ENCODE measurements at places on chromosomes 16 and 17. TPM values are rescaled to one million over a fixed set of nuclear protein-coding genes. Genes with fewer than 3 reads are reported as not detected.

DNA sequence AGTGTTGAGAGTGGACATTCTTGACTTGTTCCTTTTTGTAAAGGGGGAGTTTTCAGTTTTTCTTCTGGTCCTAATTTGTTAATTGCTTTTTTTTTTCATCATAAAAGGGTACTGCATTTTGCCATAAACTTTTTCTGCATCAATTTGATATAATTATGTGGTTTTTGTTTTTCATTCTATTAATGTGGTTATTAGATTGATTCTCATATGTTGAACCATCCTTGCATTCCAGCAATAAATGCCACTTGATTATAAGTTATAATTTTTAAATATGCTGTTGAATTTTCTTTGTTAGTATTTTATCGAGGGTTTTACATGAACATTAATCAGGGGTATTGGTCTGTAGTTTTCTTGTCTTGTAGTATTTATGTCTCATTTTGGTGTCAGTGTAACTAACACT is 87.2 kb upstream of the SMIM36 start:
- no peak for DNase-seq

DNA sequence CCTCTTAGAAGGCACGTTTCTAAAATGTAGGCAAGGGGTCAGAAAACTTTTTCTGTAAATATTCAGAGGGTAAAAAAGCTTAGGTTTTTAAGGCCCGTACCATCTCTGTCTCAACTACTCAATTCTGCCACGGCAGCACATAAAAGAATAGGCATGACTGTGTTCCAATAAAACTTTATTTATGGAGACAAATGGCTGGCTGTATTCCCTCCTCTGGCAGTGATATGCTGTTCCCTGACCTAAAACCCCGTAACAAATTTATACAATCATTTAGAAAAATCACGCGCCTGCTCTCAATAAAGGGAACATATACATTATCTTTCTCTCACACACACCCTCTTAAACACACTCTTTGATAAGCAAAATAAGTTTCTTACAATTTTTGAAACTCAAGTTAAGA is 138.7 kb downstream of the ZFHX3 start:
- no peak for DNase-seq

DNA sequence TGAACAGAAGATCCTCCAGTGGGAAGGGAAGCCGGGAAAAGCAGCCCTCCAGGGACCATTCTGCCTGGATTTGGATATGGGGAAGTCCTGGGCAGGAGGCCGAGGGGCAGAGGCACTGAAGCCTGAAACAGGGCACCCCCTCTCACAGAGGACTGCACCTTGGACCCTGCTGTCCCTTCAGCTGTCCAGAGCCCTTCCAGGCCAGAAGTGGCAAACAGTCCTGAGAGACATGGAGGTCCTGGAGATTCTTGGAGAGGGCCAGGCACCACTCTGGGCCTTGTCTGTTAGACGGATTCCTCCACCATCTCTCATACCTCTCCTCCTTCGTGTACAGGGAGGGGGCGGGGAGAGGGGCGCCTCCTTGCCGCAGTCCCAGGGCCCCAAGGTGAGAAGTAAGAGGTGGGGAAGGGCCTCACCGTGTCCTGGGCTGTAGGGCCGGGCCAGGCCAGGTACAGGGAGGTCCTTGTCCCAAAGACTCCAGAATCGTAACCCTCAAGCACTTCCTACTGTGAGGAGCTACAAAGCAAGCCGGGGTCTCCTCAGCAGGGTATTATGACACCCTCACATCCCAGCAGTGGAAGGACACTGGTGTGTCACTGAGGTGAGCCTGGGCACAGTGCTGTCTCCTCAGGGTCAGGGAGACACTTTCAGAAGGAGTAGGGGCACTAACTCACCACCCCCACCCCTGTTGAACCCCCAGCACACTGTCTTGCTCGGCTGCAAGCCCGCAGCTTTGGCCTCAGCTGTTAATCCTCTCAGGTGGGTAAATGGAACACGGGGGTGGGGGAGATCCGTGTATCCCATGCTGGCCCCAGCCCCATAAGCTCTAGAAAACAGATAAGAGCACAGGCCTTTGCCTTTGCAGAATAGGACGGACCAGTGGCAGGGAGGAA is 16.6 kb upstream of the TBX2 start:
- no peak for DNase-seq

- DNase-seq: no peak
Measured at GRCh38 chr16:30346286-30346685, 8.8 kb downstream of the CD2BP2 start.

GRCh38 chr16:30349675-30350074 is 5.4 kb downstream of the CD2BP2 start:
- no peak for DNase-seq

DNA sequence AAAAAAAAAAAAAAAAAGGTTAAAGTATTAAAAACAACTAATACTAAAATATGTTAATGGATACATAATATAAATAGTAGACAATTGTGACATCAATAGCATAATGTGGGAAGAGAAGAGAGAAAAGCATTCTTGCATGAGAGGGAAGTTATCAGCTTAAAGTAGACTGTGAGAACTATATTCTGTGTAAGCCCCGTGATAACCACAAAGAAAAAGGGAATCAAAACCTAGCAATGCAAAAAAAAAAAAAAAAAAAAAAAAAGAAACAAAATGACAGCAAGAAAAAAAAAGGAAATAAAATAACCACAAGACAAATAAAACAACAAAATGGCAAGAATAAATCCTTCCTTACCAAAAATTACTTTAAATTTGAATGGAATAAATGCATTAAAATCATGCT is 39.8 kb upstream of the MYLK3 start:
- DNase-seq: peak; percentile 71

DNA sequence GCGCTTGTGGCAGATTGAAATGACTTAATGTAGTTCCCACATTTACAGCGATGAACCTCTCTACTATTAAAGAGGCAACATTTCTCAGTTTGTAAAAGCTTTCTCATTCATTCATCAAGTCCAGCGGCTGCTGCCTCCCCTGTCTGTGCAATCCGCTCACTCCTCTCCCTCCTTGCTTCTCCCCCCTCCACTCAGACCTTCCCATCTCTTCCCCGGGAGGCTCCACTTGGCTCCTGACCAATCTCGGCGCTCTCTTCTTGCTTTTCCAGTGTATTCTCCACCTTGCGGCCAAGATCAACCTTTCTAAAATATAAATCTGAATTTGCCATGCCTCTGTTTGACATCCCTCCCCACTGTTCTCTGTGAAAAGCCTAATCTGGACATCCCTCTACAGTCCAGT is 117.5 kb downstream of the ASIC2 start:
- DNase-seq: no peak

DNA sequence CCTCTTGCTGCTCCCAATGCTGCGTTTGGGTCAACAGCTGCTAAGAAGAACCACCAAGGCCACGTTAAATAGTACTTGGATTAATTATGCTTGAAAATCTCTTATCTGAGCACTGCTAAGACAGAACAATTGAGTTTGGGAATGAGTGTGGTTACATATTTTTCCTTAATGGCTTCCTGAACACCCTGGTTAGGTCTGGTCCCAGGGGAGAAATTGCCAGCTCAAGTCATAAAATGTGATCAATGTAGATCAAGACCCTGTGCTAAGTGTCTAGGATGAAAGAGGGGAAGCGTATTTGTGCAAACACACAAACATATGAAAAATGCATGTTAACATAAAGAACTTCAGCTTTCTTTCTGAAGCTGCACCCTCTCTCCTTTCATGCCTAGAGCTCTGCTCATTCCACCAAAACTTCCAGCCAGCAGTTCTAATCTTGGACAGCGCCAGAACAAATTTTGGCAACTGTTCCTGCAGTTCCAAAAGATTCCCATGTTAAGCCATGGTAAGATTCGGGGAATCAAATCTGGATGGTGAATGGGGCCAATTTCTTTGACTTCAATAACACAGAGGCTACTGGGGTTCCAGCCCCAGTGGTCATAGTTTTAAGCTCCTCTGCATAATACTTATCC is 72.0 kb downstream of the ZFHX3 start:
- DNase-seq: no peak

DNA sequence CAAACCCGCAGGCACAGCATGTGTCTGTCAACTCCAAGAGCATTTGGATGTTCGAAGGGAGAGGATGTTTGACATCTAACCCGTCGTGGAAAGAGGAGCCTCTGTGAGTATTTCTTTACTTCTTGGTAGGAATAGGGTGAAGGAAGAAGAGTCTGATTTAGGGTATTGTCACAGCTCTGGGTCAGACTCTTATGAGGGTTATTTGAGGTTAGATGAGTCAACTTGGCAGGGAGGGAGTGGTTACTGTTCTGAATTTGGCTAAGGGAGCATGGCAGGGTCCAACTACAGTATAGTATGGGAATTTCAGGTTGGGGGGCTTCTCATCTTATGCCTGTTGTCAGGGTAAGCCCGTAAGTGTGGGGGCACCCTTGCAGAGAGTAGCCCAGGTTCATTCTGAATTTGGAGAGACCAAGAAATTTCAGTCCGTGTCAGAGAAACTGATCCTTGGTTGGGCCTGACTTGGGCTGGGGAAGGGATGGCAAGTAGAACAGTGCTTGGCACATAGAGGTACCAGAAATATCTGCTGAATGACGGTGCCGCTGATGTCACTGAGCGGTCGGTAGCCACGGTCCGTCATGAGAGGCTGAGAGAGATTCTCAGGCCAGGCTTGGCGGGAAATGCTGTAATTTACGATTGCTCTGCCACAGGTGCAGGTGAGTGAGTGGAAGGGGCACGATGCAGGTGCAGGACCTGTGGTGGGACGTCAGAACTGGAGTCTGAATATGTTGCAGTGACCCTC is 43.2 kb downstream of the MYH3 start:
- DNase-seq: no peak

GRCh38 chr16:56357765-56358322 is 67.5 kb downstream of the AMFR start:
- peak; percentile 27 for DNase-seq

- DNase-seq: no peak
Measured at GRCh38 chr17:45756266-45756991, 27.7 kb upstream of the CRHR1 start.

GRCh38 chr17:52465407-52465806 is 306.9 kb upstream of the CA10 start:
- DNase-seq: no peak

DNA sequence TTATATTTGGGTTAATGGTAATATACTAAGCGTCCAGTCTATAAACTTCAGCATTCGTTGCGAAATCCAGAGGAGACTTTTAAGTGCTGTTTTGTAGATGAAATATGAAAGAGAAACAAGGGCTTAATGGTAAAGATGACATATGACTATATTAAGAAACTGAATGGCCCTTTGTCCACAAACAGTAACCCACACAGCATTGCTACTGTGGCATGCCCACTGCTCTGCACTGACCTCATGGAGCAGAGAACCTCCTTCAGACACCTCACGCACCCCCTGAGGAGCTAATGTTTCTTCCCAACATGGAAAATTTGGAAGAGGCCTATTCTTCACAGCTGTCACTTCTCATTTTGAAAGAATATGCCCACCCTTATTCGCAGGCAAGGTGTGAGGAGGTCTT is 26.7 kb downstream of the ASPA start:
- DNase-seq: no peak

DNA sequence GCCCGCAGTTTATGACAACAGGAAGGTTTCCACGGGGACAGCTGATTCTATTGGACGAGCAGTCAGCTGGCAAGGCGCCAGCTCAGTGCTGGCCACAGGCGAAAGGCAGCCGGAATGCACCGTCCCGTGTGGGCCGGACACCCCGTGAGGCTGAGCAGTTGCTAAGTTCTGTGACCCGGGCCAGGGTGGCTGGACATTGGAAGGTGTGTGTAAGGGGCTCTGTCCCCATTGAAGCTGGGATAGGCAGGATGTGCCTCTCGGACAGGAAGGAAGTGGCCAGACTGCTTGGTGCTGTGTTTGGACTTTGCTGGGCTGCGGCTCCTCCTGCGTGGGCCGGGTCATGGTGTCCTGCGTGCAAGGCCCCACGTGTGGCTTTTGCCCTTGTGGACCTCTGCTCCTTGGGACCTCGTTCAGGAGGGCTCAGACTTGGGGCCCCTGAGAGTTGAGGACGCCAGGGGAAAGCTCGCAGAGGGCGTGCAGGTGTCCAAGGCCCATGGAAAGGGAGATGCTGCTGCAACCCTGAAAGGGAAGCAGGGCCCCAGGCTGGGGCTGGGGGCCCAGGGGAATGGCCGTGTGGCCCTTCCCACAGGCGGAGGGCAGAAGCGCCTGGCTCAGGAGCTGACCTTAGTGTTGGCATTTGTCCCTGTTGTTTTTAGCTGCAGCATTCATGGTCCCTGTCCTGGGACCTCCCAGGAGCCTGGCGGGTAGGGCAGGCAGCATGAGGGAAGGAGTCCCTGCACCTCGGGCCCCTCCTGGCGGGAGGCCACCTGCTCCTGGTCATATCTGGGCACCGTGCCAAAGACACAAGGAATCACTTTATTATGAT is 10.0 kb downstream of the BAIAP2 start:
- DNase-seq: no peak

DNA sequence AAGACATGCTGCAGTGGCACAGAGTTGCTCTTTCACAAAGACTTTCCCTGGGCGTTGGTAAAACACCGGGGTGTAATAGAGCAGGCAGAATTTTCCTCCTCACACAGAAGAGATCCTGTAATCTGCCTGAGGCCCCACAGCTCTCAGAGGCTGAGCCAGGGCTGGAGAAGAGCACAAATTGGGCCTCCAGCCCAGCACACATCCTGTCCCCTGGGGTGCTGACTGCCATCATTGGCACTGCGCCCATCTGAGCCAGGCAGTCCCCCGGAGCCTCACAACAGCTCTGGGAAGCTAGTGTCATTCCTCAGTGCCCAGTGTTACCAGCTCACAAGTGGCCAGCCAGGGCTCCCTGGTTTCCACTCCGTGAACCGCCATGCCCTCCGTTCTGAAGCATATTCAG is 119.4 kb downstream of the SOCS1 start:
- DNase-seq: no peak

- DNase-seq: no peak
Measured at GRCh38 chr16:15653227-15653626, 3.2 kb downstream of the NDE1 start.

DNA sequence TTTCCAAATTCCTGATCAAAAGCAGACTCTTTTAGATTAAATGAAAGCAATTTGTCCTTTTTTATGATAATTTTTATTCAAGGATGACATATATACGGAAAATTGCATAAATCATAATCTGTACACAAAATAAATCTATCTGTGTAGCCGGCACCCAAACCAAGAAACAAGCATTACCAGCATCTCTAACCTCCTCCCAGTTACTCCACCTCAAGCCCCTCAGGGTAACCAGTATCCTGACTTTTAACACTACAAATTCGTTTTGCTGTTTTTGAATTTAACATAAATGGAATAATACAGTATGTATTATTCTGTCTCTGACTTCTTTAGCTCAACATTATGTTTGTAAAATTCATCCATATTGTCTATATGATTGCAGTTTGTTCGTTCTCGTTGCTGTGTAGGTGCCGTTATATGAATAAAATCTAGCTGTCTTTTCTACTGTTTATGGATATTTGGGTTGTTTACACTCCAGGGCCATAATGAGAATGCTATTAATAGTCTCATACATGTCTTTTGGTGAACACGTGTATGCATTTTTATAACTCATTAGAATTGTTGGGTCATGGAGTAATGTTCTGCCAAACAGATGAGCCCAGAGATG is 1.0 kb downstream of the TEKT1 start:
- DNase-seq: no peak

- DNase-seq: no peak
Measured at GRCh38 chr17:27355419-27355818, 61.5 kb downstream of the WSB1 start.

CFAP119 gene
- polyA plus RNA-seq: 3.5 TPM

KRT32 gene
- not detected for polyA plus RNA-seq

AKAP1 gene
- 6.8 TPM for polyA plus RNA-seq

PERCC1 gene
- polyA plus RNA-seq: not detected

RHBDL1 gene
- 1.6 TPM for polyA plus RNA-seq
